Hippocampal formation (tissue), 2 donors: ENCODE measurements at places on chromosomes 4 and X.

GRCh38 chr4:81427344-81427821, 44.3 kb downstream of the RASGEF1B start:
- DNase-seq, result no peak

DNA sequence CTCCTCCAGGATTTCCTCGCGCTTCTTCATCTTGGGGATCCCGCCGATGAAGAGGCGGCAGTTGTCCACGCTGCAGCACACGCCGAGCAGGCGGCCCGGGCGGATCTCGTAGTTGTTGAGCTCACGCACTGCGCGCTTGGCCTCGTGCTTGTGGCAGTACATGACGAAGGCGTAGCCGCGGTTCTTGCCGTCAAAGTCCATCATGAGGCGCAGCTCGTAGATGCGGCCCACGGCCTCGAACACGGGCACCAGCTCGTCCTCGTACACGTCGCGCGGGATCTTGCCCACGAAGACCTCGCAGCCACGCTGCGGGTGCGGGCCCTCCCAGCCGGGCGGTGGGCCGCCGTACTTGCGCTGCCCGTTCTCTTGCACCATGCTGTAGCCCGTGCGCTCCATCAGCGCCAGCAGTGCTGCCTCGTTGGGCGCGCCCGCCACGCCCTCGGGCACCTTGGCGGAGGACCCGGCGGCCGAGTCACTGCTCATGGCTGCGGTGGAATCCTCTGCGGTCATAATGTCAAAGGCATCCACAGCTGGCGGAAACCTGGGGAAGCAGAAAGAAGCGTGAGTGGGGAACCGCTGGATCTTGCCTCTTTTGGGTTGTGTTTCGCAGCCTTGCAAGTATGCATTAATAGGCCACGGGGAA, 103.4 kb downstream of the CHRNA9 start:
- DNase-seq, result no peak

DNA sequence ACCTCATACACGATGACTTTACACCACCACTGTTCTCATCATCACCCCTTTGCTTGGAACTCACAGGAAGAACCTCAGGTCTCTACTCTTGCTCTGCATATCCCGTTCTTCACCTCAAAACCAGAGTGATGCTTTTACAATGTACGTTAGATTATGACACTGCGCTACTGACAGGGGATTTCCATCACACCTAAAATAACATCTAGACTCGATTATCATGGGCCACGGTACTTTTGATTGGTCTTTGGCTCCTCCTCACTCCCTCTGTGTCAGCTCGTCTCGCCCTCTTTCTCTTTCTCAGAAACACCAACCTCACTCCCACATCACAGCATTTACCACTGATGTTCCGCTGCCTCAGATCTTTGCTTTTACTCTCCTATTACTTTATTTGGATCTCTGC, 172.4 kb downstream of the TLL1 start:
- DNase-seq, result no peak

DNA sequence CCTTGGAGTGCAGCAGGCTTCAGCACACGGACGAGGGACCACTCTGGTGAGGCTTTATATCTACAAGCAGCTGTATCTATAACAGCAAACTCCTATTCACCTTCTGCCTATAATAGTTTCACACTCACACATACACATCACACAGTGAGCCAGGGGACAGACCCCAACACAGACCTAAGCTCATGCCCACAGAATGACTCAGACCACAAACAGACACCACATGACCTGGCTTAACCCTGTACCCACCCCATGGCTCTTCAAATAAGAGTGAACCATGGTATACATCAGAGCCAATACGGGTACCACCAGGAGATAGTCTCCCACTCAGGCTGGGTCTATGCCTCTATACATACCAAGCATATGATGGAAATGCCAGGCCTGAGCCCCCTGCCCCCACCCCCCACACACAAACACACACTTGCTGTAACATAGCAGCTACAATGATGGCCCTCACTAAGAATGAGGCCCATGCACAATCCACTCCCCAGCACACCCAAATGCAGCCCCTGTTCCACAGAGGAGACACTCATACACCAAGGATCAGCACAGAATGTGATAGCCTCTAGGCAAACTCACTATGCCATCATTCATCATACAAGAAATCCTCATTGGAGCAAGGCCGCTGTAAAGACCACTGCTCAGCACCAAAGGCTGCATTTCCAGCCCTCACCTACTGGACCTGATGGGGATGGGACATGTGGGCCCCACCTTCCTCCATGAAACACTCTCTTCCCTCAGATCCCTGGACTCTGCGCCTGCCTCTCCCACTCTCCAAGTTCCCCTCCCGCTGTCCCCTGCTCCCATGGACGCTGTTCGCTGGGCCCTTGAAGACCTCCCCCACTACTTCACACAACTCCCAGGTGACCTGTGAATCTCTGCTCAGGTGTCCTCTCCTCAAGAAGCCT, 62.1 kb upstream of the XIAP start:
- DNase-seq, result no peak

DNA sequence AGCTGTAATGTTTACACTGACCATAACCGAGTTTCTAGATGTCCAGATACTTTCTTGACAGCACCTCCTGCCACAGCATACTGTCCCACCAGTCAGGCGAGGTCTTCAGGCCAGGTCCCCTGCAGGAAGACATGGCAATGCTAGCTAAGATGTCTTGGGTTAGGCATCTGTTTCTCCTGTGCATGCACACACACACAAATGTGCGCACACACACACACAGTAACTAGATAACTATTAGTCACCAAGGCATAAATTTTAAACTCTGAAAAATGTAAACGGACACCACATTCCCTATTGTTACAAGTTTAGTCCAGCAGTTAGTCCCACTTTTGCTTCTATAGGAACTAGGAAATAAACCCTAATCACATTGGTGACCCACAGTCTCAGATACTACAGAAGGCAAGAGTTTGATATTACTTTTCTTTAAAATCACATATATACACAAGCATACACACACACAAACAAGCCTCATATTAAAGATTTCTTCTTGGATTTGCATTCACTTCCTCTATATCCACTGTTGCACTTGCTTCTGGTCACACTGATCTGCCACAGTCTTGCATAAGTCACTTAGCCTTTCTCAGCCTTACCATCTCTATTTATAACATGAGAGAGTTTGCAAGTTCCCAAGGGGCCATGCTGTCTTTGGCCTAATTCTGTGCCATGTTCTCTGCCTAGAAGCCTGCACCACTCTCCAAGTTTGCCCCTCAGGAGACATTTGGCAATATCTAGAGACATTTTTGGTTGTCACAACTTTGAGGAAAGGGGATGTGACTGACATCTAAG, 32.2 kb downstream of the IL21 start:
- DNase-seq, result no peak

GRCh38 chr4:48649505-48649904, 130.6 kb downstream of the FRYL start:
- no peak for DNase-seq

- DNase-seq, result no peak
These were observed at the start of gene RAI2 for GRCh38 chrX:17860811-17861488. TSS of gene RAI2 (minus strand) at chrX:17861298. CDS start at chrX:17802010, 59,288 bp downstream.

GRCh38 chr4:39295784-39296183, 70.4 kb downstream of the RFC1 start:
- DNase-seq, result no peak

DNA sequence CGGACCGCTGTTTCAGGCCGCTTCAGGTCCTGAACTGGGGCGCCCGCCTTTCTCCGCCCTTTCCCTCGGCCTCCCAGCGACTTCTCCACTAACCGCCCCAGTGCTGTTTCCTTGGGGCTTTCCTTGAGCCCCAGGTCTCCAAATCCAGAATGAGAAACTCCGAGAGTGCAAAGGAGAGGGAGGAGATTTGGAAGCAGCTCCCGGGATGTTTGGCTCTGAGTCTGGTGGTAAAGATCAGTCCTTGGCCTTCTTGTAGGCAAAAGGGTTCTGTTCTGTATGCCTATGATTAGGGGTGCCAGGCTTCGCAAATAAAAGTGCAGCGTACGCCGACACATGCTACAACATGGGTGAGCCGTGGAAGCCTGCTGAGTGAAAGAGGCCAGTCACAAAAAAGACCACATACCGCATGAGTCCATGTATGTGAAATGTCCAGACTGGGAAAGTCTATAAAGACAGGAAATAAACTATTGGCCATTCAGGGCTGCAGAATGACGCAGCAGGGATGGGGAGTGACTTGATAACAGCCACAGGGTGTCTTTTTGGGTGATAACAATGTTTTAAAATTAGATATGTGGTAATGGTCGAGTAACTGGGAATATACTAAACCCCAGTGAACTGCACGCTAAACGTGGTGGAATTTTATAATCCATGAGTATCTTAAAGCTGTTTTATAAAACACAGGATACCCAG, 99.8 kb downstream of the TRAPPC11 start:
- DNase-seq, result no peak

GRCh38 chr4:120443116-120443515, 376.5 kb upstream of the MAD2L1 start:
- DNase-seq, result no peak

DNA sequence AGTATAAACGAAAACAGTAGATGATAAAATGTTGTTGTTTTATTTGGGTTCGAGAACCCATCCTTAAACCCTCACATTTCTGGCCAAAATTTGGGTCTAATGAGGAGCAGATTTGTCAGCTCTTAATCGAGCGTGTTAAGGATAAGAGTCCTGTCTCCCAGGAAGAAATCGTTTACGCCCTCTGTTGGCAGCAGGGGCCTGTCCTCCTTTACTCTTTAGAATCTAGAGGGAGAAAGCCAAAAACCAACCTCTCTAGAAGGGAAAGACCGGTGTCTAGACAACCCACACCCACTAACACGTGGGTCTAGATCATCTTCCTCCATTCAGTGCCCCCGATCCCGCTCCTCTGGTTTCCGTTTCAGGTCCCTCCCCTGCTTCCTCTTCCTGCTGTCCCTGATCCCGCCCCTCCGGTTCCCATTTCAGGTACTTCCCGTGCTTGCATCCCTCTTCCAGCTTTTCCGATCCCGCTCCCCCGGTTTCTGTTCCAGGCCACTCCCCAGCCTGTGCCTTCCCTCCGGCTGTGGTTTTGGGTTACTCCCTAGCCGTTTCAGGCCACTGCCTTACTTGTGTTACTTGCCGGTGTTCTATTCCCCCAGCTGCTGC, 339.1 kb downstream of the PAPSS1 start:
- no peak for DNase-seq

DNA sequence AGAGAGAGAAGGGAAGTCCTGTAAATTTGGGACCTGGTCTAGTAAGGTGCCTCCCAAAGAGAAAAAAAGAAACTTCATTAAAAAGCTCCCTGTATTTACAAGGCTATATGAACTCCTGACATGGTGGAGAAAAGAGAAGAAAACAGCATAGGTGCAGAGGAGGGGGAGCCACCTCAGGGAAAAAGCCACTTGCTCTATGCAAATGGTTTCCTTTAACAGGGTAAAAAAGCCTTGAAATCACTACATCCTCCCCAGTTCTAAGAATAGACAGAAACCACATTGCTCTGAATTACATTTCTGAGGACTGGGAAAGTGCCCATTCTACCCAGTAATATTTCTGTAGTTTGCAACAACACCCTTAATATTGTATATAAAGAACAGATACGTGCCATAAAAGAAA, 165.5 kb downstream of the KLF8 start:
- no peak for DNase-seq

DNA sequence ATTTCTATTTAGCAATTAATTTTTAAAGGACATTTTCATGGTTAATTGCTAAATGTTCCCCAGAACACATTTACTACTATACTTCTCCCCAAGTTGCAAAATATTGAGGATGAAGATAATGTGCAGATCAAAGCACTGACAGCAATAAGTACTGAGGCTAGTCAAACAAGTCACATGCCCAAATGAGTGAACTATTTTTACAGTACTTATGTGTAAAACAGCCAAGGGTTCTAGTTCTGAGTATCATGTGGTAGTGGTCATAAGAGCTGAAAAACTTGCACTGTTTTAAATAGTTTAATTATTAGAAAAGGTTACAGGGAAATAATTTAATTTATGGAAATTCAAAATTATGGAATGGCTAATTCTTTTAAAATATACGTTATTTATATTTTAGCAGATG, 3.8 kb downstream of the GALNTL6 start:
- no peak for DNase-seq

GRCh38 chr4:84856468-84857049, 109.9 kb downstream of the WDFY3 start:
- no peak for DNase-seq

GRCh38 chr4:175536852-175537453, 275.1 kb downstream of the GPM6A start:
- no peak for DNase-seq

- no peak for DNase-seq
These were observed 72.0 kb upstream of the MTNR1A start for GRCh38 chr4:186627226-186627865.

DNA sequence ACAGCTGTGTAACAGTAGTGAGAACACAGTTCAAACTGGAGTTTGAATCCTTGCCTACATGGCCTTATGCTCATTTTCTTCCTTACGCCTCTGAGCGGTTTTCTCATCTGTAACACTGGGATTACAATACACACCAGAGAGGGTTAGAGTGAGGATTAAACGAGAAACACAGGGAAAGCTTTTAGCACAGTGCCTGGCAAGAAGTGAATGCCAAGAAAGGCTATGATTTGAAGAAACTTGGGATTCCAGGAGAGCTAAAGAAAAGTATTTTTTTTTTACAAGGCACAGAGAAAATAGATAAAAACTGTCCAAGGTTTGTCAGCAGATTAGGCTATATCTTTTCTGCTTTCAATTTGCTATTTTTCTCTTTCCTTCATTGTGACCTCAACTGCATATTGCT, 246.4 kb downstream of the FBXW7 start:
- no peak for DNase-seq
